ENCODE measurements at places on chromosomes 7 and 10. TPM values are rescaled to one million over a fixed set of nuclear protein-coding genes. Genes with fewer than 3 reads are reported as not detected.

The CPVL gene
- not detected for total RNA-seq

The PNLIP gene
- total RNA-seq: not detected

The GNGT1 gene
- not detected for total RNA-seq

The MLXIPL gene
- not detected for total RNA-seq

The KIF11 gene
- 18.3 TPM for total RNA-seq

The TEX36 gene
- total RNA-seq: not detected

The SHH gene
- total RNA-seq: not detected

The PWWP2B gene
- 1.9 TPM for total RNA-seq

The EIF5AL1 gene
- 1.1 TPM for total RNA-seq

The HOXA9 gene
- total RNA-seq: 0.28 TPM

The ACSM6 gene
- not detected for total RNA-seq

All from IMR-90 (cell line).